Activated naive CD4-positive, alpha-beta T cell (primary cell): ENCODE measurements at places on chromosomes 5 and 9.

DNA sequence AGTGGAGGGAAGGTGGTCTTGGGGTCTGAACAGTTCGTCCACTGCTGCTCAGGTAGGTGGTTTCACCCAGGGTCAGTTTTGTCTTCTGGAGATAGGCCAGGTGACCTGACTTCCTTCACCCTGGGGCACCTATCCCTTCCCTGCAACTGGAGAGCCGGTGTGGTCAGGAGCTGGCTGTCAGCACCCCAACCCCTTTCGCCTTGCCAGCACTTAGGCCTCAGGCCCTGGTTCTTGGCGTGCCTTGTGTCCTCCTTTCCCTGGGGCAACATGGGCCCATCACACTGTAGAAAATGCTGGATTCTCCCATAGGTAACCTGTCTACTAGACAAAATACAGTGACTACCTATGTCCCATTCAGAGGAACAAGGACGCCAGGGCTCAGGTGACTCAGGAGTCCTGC lies 13.1 kb downstream of the PROP1 start:
- no peak for DNase-seq

DNA sequence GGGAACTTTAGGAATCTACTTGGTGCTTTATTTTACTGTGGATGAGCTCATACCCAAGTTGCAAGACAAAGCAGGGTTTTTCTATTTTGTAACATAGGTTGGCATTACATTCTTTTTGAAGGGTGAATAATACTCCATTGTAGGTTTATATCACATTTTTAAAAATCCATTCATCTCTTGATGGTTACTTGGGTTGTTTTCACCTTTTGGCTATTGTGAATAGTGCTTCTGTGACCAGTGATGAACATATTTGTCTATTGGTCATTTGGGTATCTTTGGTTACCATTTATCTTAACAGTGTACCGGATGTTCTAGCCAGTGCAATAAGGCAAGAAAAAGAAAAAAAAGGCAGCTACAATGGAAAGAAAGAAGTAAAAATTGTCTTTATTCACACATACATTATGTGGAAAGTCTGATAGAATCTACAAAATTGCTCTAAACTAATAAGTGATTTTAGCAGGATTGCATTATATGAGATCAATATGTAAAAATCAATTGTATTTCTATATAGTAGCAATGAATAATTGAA lies 40.0 kb downstream of the DENND4C start:
- DNase-seq = no peak

GRCh38 chr9:33709269-33709668 lies 86.1 kb upstream of the PRSS3 start:
- no peak for DNase-seq

GRCh38 chr5:148085977-148086705 lies 22.4 kb downstream of the SPINK5 start:
- no peak for DNase-seq

- DNase-seq = no peak
Measured at GRCh38 chr5:14956423-14957046, 85.0 kb upstream of the ANKH start.
